ENCODE measurements at places on chromosomes 11 and 22. TPM values are rescaled to one million over a fixed set of nuclear protein-coding genes. Genes with fewer than 3 reads are reported as not detected.

GRCh38 chr11:6660712-6661111, 5.1 kb upstream of the DCHS1 start:
- DNase-seq = no peak

DNA sequence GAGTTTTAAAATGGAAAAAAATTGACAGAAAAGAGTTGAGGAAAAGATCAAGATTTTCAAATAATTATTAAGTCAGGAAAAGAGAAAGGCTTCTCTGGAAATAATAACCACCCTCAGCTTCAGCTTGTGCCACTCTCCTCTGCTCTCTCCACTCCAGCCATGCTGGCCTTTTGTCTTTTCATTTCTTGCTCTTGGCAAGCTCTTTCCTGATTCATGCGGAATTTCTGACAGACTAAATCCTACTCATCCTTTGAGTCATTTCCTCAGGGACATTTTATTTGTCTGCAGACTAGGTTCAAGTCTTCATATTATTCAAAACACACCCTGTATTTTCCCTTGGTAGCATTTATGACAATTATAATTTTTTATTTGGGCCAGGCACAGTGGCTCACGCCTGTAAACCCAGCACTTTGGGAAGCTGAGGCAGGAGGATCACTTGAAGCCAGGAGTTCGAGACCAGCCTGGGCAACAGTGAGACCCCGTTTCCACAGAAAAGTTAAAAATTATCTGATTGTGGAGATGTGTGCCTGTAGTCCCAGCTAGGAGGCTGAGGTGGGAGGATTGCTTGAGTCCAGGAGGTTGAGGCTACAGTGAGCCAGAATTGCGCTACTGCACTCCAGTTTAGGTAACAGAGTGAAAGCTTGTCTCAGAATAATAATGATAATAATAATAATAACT, 7.8 kb upstream of the P4HA3 start:
- DNase-seq = no peak

Gene MPEG1
- 30.8 TPM for total RNA-seq

Gene TSKU
- 41.8 TPM for total RNA-seq
